ENCODE measurements at places on chromosomes 7 and 10. TPM values are rescaled to one million over a fixed set of nuclear protein-coding genes. Genes with fewer than 3 reads are reported as not detected.

ZNF467 gene
- total RNA-seq: 11.6 TPM

WASL gene
- 36.0 TPM for total RNA-seq

SPDYE11 gene
- total RNA-seq: not detected

RBP4 gene
- not detected for total RNA-seq

TUBAL3 gene
- total RNA-seq: not detected

GUSB gene
- 18.1 TPM for total RNA-seq

FAM185A gene
- total RNA-seq: 12.8 TPM

ARPC1A gene
- total RNA-seq: 83.1 TPM

HTRA1 gene
- total RNA-seq: 146 TPM

MTPN gene
- 74.9 TPM for total RNA-seq

SH2B2 gene
- total RNA-seq: 7.9 TPM

GRCh38 chr7:107690611-107691010 lies 30.0 kb downstream of the SLC26A4 start:
- peak; percentile 39 for DNase-seq
- H3K36me3 ChIP-seq: no peaks in the 10 kb centered on the region
- peaks cover 5% of the 10 kb centered on the region for H3K4me1 ChIP-seq
- H3K27ac ChIP-seq: no peak overlapping the region
- H3K27me3 ChIP-seq: no peaks in the 10 kb centered on the region
- H3K4me3 ChIP-seq: no peak overlapping the region

- H3K27me3 ChIP-seq: no peaks in the 10 kb centered on the region
- DNase-seq: no peak
- no peak overlapping the region for H3K27ac ChIP-seq
- no peak overlapping the region for H3K4me3 ChIP-seq
Observed at GRCh38 chr10:81031774-81032173, 494.1 kb downstream of the SH2D4B start.

DNA sequence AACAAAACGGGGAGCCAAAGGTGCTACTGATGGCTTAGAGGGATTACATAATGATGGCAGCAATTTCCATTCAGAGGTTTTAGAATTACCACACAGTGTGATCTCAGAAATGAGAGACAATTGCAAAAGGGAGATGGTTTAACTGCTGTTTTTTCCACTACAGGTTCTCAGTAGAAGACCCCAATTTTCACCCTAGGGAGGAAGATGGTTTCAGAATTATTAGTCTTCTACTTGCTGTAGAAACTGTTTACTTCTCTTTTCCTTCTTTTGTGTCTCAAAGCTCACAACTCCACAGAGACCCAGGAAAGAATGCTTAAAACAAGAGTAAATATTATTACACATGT lies 226.5 kb downstream of the INHBA start:
- no peak overlapping the region for H3K4me3 ChIP-seq
- DNase-seq: no peak
- H3K4me1 ChIP-seq: no peaks in the 10 kb centered on the region
- no peak overlapping the region for H3K27ac ChIP-seq
- H3K36me3 ChIP-seq: no peaks in the 10 kb centered on the region
- H3K27me3 ChIP-seq: no peaks in the 10 kb centered on the region

DNA sequence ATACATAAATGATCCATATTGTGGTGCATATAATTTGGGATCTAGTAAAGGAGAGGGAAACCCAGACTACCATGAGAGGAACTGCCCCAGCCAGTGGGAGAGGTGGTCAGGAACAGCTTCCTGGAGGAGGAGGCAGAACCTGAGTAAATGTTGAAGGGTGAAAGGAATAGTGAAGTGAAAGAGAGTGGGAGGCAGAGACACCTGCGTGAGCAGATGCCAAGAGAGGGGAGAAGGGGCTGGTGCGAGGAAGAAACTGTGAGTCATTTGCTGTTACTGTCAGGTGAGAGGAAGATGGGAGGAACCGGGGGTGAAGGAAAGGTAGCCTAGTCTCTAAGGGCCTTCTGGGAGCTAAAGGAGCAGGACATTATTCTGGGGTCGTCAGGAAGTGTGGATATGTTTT lies 294.8 kb downstream of the GRID1 start:
- H3K36me3 ChIP-seq: no peaks in the 10 kb centered on the region
- no peaks in the 10 kb centered on the region for H3K4me1 ChIP-seq
- no peak overlapping the region for H3K27ac ChIP-seq

DNA sequence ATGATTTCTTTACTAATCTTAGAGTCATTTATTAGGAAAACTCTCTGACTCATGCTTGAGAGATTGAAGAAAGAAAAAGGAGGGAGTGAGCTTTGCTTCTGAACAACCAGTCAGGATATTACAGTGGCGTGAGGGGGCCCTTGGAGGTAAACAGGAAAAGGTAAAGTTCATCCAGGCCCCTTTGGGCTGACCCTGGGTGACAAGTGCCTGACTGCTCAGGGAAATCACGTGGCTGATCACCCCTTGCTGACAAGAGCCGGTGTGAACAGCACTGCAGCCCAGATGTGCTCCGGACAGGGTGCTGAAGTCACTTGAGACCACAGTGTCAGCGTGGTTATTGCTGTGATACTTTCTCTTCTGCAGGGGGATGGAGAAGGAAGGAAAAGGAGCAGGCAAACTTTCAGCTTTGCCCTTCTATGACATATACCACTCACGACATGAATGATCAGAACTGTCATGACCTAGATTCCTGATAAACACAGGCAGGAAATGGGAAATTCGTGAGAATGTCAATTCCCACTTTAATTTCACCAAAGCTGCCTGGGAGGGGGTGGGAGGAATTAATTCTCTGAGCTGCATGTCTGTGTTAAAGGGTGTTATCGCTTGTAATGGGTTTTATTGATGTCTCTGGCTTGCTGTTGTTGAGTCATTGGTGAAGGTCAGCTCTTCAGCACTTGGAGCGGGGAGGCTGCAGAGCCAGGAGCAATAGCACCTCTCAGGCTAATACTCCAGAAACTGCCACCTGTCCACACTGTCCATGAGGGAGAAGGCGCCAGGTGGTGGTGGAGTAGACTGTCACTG lies 139.8 kb upstream of the AOAH start:
- H3K27ac ChIP-seq: no peak overlapping the region
- peaks cover 20% of the 10 kb centered on the region for H3K4me1 ChIP-seq
- no peaks in the 10 kb centered on the region for H3K27me3 ChIP-seq
- no peak overlapping the region for H3K4me3 ChIP-seq
- no peaks in the 10 kb centered on the region for H3K36me3 ChIP-seq

DNA sequence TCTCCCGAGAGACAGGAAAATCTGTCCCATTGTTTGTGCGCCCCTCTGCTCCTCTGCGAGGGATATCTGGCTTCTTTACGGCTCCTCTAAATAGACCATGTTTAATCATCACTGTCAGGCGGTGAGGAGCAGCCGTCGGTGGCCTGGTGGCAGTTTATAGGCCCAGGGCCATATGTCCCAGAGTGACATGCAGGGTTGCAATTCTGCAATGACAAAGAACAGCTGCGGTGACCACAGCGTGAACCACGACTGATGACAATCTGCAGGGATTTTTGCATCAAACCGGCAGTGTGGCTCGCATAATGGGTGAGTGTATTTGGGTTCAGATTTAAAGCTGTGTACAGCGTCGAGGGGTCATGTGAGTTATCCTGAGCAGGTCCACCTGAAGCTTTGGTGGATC lies 41.5 kb downstream of the GATA3 start:
- no peaks in the 10 kb centered on the region for H3K27me3 ChIP-seq
- no peak for DNase-seq
- no peak overlapping the region for H3K27ac ChIP-seq
- H3K4me3 ChIP-seq: no peak overlapping the region
- no peaks in the 10 kb centered on the region for H3K4me1 ChIP-seq

- peaks cover 40% of the 10 kb centered on the region for H3K4me1 ChIP-seq
- H3K4me3 ChIP-seq: peak overlapping the region; percentile 24
- H3K27ac ChIP-seq: peak overlapping the region; percentile 75
- no peaks in the 10 kb centered on the region for H3K36me3 ChIP-seq
Observed at GRCh38 chr10:30812018-30812851, 182.7 kb upstream of the LYZL2 start.

- H3K4me1 ChIP-seq: no peaks in the 10 kb centered on the region
- no peak overlapping the region for H3K4me3 ChIP-seq
- no peaks in the 10 kb centered on the region for H3K27me3 ChIP-seq
- peaks cover 10% of the 10 kb centered on the region for H3K36me3 ChIP-seq
- DNase-seq: no peak
Observed at GRCh38 chr10:43188702-43189101, 50.5 kb downstream of the CSGALNACT2 start.

DNA sequence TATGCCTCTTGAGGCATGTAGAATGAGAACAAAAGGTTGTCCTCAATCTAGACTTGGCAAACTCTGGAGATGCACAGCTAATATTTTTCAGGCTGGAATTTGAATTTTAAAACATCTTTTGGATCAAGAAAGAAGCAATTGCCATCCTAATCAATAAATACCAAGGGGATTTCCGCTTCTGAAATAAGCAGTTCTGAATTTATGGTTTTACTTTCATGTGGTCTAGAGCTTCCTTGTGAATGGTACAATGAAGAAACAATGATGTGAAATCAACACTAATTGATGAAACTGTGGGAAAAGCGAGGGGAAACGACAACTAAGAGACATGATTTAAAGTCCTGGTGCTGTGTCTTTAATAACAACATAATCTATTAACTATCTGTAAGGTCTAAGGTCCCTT lies 1202.7 kb downstream of the SORCS3 start:
- no peaks in the 10 kb centered on the region for H3K27me3 ChIP-seq
- H3K36me3 ChIP-seq: no peaks in the 10 kb centered on the region
- H3K4me3 ChIP-seq: no peak overlapping the region
- H3K27ac ChIP-seq: no peak overlapping the region

- H3K36me3 ChIP-seq: no peaks in the 10 kb centered on the region
- no peaks in the 10 kb centered on the region for H3K27me3 ChIP-seq
- peak overlapping the region; percentile 34 for H3K27ac ChIP-seq
- peaks cover 23% of the 10 kb centered on the region for H3K4me1 ChIP-seq
Observed at GRCh38 chr7:30709549-30709948, 27.3 kb upstream of the CRHR2 start.

- H3K4me1 ChIP-seq: no peaks in the 10 kb centered on the region
- H3K27ac ChIP-seq: no peak overlapping the region
- DNase-seq: no peak
- no peaks in the 10 kb centered on the region for H3K27me3 ChIP-seq
- H3K4me3 ChIP-seq: no peak overlapping the region
Observed at GRCh38 chr7:111371437-111371836, 190.9 kb downstream of the IMMP2L start.

DNA sequence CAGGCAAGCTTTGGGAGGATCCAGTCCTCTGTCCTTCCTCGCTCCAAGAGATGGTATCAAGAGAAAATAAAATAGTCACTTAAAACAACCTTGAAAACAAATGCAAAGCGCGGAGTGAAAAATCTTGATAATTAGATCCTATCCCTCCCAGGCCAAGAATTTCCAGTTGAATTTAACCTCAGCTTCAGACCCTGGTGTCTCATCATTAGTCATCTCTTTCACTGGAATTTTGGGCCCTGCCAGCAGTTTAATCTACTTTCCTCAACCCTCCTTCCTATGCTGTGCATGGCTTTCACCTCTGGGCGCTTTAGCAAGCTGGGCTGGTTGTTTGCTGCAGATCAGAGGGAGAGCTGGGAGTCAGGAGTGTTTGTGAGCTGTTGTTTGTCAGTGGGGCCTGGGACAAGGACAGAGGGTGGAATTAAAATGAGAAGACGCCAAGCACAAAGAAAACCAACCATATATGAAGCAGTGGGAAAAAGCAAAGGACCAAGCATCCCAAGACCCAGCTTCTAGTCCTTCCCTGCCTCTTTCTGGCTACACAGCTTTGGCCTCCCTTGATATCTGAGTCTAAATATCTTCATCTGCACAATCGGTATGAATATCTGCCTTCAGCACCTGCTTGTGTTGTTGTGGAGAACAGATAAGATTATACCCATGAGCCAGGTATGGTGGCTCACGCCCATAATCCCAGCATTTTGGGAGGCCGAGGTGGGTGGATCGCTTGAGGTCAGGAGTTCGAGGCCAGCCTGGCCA lies 13.5 kb downstream of the MYOF start:
- no peaks in the 10 kb centered on the region for H3K27me3 ChIP-seq
- no peaks in the 10 kb centered on the region for H3K36me3 ChIP-seq
- DNase-seq: no peak
- peaks cover 94% of the 10 kb centered on the region for H3K4me1 ChIP-seq

- DNase-seq: no peak
- no peaks in the 10 kb centered on the region for H3K27me3 ChIP-seq
- no peak overlapping the region for H3K27ac ChIP-seq
- H3K36me3 ChIP-seq: no peaks in the 10 kb centered on the region
- H3K4me1 ChIP-seq: peaks cover 5% of the 10 kb centered on the region
Observed at GRCh38 chr7:121049028-121049791, 60.7 kb downstream of the CPED1 start.

- H3K27ac ChIP-seq: no peak overlapping the region
- no peaks in the 10 kb centered on the region for H3K27me3 ChIP-seq
- H3K4me1 ChIP-seq: no peaks in the 10 kb centered on the region
- H3K36me3 ChIP-seq: no peaks in the 10 kb centered on the region
- DNase-seq: no peak
Observed at GRCh38 chr10:26378861-26379294, 59.3 kb upstream of the APBB1IP start.

DNA sequence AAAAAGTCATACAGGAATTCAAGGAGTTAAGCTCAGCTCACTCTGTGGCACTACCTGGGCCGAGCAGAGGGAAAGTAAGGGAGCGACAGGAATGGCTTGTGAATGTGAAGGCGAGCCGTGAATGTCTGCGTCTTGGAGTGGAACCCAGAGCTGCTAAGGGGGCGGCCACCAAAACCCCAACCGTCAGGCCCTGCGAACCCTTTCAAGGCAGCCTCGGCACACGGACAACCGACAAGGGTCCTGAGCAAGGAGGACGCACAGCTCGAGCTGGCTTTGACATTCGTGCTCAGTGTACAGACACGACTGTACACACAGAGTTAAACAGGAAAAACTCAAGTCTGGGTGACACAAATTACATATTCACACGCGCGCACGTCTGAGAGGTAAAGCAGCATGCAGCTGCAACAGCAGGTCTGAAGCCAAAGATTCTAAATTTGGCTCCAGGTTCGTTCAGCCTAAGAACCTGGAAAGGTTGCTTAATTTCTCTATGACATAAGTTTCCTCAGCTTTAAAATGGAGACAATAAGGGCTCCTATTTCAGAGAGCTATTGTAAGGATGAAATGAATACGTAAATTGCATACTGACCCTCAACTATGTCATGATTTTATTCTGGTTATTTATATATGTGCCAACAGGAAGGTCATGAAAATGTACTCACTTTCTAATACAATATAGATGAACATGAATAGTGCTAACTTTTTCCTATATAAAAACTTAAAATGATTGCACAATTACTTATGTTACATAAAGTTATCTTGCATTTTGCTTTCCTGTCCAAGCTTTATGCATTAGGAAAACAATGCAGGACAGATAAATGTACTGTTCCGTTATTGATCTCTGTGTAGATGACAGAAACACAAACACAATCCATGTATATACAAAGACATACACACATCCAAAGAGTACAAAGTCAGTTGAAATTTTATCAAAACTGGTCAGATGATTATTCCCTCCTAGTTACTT lies 192.9 kb downstream of the ZMYND11 start:
- H3K27ac ChIP-seq: no peak overlapping the region
- no peak overlapping the region for H3K4me3 ChIP-seq
- H3K27me3 ChIP-seq: no peaks in the 10 kb centered on the region

- no peaks in the 10 kb centered on the region for H3K4me1 ChIP-seq
- no peaks in the 10 kb centered on the region for H3K27me3 ChIP-seq
- no peak overlapping the region for H3K27ac ChIP-seq
- no peak for DNase-seq
Observed at GRCh38 chr7:138963675-138964074, 17.5 kb downstream of the KIAA1549 start.
